ENCODE measurements at places on chromosomes 7 and 10.

GRCh38 chr7:120332433-120332832 lies 59.5 kb downstream of the KCND2 start:
- no peak for DNase-seq

DNA sequence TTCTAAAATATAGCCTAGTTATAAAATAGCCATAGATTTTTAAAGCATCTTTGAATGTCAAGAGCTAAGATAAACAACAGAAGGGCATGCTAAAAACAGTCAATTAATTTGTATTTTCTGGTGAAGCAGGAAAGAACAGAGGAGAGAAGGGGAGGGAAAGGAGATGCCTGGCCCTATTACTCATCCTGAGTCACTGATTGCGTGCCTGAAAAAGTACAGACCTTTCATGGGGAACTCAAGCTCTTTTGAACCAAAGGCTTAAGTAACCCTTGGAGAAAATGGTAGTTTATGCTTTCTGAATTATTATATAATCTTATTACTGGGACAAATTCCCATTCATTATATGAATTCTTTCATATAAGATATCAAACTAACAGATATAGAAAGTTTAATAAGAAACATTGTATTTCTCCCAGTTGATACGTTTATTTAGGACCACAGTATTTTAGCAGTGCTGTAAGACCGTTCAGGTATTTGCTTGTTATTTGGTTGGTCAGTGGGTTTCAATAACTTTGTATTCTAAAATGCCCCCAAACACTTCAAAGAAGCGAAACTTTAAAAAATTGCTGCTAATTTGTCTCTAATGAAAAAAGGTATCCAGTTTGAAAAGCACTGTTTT lies 151.3 kb downstream of the HGF start:
- DNase-seq, result no peak

GRCh38 chr7:47710201-47710935 lies 128.5 kb upstream of the TNS3 start:
- no peak for DNase-seq

GRCh38 chr7:22348379-22348778 lies 8.6 kb downstream of the RAPGEF5 start:
- DNase-seq, result no peak

DNA sequence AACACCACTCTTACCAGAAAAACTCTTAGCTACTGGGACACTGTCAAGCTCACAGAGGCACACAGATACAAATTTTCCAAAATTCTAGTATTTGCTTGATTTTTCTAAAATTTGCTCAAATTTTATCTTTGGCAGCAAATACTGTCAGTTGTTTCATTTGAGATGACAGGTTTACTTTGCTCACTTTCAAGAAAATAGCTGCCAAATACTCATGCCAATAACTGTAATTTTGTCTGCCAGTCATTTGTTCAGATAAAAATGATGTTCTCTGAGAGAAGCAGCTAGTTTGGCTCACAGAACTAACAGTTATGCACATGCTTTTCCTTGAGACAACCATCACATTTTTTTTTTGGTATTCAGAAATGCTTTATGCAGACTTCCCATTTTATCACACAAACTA lies 82.8 kb downstream of the LRRC18 start:
- DNase-seq, result no peak

GRCh38 chr7:14381936-14382335 lies 392.5 kb upstream of the ETV1 start:
- no peak for DNase-seq

DNA sequence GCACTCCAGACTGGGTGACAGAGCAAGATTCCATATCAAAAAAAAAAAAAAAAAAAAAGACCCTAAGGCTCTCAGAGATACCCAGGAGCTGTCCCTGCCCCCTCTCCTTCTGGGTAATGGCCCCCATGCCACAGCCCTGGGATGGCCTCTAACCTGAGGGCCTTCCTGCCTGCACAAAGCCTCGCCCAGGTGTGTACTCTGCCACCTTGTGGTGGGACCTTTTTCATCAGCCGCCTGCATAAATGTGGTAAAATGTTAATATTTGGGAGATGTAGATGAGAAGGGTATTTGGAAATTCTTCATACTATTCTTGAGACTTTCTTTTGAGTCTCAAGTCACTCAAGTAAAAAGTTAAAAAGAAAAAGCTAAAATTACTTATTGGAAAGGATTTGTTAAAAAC lies 46.3 kb upstream of the RNF216 start:
- DNase-seq, result peak; percentile 30

DNA sequence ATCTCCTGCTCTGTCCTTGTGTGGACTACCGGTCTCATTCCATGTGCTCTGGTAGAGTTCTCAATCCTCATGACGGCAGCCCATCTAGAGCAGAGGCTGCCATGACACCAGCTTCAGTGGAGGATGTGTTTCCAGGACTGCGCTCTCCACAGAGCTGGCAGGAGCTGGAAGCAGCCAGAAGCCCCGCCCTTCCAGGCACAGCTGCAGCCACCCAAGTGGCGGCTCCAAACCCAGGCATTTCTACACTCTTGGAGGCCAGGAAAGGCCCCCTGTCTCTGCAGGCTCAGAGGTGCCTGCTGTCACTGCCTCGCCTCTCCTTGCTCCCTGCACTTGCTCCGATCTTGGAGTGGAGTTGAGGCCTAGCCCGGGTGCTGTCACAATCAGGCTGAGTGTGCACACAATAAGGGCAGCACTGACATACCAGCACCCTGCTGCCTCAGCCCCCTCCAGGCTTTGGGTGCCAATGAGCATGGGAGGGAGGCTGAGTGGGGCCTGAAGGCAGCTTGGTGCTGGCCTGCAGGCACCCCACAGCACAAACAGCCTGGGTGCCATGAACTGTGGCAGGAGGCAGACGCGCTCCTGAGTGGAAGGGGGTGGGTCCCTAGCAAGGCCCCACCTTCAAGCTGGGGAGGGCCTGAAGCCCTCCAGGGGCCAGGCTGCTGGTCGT lies 122.1 kb downstream of the LRRN3 start:
- no peak for DNase-seq

DNA sequence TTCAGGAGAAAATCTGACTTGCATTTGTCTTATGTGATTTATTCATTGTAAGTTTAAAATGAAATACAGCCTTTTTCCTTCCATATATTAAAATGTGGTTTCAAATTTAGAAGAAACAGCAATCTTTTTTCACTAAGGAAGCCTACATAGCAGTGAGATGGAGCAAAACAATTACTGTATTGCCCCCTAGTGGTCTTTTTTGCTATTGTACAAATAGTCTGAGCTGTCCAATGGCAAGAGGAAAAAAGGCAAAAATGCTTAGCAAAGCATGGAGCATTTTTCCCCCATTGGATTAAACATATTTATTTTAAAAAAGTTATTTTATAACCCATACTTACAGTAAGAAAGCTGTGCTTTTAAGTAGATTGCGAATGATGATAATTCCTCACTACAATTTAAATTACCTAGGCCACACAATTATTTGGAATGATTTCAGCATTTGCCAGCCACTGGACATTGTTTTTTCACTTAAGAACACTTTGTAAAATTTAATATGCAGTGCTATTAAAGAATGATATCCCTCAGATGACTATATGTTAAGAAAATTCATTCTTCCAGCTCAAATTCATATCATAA lies 119.5 kb downstream of the CPED1 start:
- DNase-seq, result peak; percentile 21

GRCh38 chr7:45885264-45885882 lies 2.9 kb upstream of the IGFBP1 start:
- DNase-seq, result no peak

- no peak for DNase-seq
These were observed 44.7 kb downstream of the SH2D4B start for GRCh38 chr10:80582286-80582960.

DNA sequence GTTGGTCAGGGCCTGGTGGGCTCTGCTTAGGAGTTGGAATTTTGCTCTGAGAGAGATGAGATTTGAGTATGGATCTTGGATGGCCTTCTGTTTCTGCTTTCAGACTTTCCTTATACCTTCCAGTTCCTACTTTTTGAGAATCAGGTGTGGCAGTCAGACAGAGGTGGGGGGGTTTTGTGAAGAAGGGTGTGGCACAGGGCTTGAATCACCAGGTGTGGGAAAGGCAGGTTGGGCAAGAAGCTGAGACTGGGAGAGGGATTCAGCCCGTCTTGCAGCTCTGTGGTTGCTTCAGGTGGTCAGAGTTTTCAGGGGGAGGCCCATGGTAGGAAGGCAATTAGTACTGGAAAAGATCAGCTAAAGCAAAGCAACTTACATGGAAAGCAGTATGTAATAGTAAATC lies 340.2 kb downstream of the LRMDA start:
- no peak for DNase-seq

GRCh38 chr10:130246113-130246512 lies 109.9 kb downstream of the GLRX3 start:
- DNase-seq, result no peak

DNA sequence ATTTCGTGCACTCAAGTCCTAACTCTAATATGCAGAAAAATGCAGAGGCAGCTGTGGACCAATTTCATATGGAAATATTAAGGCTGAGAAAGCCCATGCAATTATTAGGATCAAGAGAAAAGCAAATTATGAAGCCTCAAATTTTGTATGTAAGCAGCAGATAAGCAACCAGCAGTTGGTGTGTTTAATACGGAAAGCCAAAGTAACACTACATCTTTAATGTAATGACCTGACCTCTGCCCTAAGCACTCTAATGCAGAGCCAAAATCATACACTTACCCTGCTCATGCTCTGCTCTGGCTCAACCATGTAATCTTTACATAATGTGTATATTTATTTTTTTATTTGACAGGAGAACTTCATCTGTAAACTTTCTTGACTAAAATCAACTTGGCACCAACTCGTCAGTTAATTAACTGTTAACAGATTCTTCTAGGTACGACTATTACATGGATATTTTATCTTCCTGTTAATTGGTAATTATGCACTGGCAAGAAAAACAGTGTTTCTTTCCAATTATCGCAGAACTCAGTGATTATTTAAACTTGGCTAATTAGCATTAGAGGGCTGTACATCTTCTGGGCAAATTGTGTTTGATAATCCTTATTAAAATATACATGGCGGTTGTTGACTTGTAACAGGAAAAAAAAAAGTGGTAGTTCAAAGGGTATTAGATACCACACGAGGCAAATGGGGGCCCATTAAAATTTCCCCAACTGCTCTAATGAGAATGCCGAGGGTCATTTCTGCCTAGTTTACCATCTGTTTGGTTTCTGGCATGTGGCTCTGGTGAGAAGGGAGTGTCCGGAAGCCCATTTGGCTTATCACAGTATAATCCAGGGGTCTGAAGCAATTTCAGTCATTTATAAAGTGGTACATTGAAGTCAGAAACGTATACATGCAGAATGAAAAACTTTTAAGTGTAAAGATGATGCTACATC lies 94.5 kb downstream of the RELN start:
- DNase-seq, result no peak

- DNase-seq, result no peak
These were observed 112.1 kb downstream of the FAM53B start for GRCh38 chr10:124632064-124632531.

- no peak for DNase-seq
These were observed 76.5 kb downstream of the XPNPEP1 start for GRCh38 chr10:109846832-109847231.

GRCh38 chr7:152076324-152076821 lies 50.9 kb downstream of the GALNT11 start:
- DNase-seq, result no peak

GRCh38 chr10:49171326-49172060 lies 16.7 kb downstream of the TMEM273 start:
- no peak for DNase-seq

- no peak for DNase-seq
These were observed 106.3 kb downstream of the NT5C2 start for GRCh38 chr10:103086799-103087198.

- no peak for DNase-seq
These were observed 98.2 kb upstream of the PITRM1 start for GRCh38 chr10:3270577-3271316.
